Cardiac fibroblast (primary cell): ENCODE measurements at places on chromosomes 2 and 18.

DNA sequence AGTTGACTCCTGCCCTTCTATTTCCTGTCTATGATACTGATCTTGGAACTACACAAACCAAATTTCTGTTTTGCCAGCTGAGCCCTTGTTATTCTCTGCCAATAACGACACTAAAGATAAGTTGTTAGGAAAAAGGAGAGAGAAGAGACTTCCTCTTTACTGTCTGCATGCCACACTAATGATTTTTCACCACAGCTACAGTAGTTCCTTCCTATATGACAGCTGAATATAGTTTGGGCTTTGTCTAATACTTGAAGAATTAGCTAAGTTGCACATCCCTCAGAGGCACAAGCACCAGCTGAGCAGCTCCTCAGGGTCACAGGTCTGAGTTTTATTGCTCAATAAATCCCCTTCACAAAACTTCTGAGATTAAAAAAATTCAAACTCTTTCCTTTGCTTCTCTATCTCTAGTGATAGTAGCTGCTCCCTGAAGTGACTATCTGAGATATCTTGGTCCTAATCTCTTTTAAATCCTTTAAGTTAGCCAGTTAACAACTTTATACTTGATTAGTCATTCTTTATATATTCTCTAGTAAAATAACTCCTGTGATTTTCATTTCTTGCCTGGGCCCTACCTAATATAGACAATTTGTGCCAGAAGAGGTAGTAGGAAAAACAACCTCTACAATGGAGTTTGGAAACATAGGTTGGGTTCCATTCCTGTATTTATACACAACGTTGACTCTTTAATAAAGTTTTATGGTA lies 253.0 kb upstream of the CNTNAP5 start:
- DNase-seq = no peak

DNA sequence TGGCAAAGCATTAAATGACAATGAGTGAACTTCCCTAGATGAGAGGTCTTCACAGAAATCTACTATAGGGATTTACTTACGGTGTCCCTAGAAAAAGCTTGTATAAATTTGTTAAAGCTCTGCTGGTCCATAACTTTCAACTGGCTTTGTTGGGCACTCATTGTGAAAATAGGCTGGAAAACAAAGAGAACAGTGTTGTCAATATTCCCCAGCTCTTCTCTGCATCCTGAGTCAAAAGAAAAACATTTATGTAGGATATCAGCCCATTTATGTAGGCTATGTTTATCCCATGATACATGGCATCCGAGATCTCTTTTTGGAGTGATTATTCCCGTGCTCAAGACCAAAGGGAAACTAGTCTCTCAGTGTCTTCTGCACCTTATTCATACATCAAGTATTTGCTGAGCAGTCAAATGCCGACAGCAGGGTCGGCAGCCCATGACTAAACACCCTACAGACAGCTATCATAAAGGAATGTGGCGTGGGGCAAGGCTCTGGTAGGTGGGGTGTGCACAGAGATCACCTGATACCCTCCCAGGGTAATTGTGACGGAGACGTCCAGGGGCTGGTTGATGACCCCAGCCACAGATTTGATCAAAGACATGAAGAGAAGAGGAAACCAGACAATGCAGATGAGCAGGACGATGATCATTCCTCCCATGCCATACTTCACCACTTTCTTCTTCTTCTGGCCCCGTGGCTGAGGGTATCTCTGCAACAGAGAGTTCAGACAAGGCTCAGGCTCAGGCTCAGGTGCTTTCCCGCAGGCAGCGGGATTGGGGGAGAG lies 155.9 kb downstream of the NAPG start:
- no peak for DNase-seq

- no peak for DNase-seq
Measured at GRCh38 chr2:33660416-33661123, 61.5 kb upstream of the FAM98A start.

DNA sequence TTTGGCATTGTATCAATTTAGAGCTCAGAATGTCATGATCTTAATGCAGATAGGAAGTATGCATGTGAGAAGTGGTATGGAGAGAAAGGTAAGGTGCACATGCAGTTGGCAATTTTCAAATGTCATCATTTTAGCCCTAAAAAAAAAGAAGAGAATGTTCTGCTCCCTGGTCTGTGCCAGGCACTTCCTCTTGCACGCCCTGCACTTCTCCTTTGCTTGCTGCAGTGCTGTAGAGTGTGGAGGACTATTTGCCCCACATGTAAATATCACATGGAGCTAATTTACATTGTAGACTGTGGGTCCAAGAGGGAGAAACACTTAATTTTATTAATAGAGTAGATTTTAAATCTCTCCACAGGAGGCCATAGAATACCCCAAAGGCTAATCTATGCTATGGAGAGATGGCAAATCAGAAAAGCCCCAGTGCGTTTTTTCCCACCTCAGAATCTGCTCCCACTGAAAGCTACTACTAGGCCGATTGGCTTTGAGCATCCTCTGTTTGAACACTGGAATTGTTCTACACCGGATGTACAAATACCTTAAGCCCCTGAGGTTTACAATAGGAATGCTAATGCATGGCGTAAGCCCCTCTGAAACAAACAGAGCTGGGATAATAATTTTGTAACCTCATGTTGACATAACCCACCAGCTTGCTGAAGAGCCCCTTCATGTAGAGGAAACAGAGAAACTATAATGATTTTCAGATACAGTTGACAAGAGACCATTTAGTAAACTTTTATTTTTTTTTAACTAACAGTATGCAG lies 137.2 kb upstream of the KLHL14 start:
- DNase-seq = no peak

GRCh38 chr2:38709567-38710194 lies 41.5 kb downstream of the SRSF7 start:
- no peak for DNase-seq

DNA sequence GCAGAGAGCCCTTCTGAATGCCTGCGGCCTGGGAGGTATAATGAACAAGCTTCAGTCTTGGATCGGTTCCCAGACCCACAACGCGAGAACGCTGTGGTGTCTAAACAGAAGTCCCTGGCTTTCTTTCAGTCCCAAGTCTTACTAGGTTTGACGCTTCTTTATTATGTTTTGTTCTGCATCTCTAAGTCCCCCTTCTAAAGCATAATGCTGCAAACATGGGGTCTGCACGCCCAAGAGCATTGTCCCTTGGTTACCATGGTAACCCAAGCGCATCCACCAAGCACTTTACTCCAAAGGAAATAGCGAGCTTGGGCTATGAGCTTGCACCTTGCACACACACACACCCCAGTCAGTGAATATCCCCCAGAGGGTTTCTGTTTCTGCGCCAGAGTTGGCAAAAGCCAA lies 193.7 kb downstream of the INO80D start:
- DNase-seq = peak; percentile 41

- DNase-seq = no peak
Measured at GRCh38 chr2:198297350-198297749, 493.0 kb downstream of the PLCL1 start.

DNA sequence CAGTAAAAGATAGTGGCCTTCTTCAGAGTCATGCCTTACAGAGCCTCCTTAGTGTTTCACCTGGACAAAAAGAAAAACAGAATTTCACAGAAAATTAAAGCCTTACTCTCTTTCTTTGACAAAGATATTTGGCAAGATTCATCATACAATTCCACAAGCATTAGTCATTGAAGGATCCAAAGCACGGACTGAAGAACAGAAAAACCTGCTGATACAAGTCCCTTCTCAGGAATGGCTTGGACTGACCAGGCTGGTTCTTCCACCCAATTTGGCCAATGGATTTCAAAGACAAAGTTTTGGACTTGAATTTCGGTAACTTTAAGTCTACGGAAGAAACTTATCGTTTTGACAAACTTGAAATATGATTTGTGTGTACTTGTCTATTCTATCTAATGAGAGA lies 39.1 kb upstream of the GALNT3 start:
- peak; percentile 42 for DNase-seq

DNA sequence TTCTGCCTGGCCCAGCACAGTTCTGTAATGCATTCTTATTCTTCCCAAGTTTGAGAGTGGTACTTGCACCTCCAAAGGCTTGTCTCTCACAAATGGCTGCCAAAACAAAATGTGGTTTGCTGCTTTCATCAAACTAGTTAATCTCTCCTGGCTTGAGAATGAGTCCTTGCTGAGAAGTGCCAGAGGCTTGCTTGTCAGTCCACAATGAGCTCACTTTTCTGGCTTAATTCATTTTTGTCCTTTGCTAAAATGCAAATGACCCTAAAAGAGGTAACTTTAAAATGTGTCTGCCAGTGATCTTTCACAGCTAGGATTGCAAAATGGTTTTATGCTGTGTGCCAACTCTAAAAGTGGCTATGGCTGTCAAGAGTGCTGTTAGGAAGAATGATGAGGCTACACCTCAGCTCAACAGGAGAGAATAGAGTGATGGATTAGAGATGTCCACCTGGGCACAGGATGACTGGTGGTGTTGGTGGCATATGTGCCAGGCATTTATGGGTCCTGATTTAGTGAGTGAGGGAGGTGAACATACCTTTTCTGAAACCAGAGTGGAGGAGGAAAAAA lies 291.2 kb upstream of the HNMT start:
- DNase-seq = no peak

- DNase-seq = peak; percentile 26
Measured at GRCh38 chr2:133324150-133324561, 244.1 kb downstream of the NCKAP5 start.

DNA sequence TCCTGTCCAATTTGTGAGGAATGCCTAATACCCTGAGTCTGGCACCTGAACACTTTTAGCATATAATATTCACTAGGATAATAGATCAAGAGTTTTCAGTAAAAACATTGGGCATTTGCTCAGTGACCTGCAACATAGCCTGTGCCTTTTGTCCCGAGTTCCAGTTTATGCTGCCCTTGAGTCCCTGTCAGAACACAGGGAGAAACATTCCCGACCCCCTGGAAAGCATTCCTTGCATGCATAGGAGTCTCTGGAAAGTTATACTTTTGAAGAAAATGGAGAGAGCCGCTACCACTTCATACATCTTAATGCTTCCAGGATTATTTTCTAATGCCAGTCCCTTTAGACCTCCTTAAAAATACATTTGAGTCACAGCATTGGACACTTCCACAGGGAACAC lies 107.3 kb downstream of the PLCL1 start:
- DNase-seq = no peak

- DNase-seq = no peak
Measured at GRCh38 chr2:95073856-95074662, 47.5 kb downstream of the MRPS5 start.

DNA sequence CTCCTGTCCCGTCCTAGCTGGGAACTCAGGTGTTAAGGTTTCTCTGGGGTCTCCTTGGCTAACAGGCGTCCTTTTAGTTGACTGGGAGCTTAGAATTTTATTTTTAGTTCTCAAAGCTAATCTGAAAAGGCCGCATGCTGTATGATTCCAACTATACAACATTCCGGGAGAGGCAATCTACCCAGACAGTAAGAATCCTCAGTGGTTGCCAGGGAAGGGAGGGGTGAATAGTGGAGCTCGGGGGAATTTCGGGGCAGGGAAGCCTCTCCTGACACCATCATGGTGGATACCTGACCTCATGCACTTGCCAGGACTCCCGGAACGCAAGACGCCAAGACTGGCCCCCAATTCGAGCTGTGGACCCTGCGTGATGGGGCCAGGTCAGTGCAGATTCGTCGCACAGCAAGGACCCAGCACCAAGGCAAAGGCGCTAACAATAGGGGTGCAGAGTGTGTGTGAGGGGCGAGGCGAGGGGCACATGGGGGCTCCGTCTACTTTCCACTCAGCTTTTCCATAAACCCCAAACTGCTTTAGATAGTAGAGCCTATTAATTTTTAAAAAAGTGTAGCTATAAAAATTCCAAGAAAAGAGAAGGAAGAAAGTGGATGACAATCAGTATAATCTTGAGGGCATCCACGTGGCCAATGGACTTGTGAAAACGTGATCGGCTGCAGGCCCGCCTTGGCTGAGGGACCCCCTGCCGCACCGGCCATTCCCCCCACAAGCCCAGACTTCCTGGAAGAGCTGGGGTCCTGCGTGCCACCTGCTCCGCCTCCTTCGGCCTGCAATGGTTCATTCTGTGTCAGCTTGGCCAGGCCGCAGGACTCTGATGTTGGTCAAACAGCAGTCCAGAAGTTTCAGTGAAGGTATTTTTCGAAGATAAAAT lies 17.3 kb downstream of the PDCD1 start:
- DNase-seq = no peak

GRCh38 chr18:22977847-22978701 lies 44.9 kb downstream of the RBBP8 start:
- peak; percentile 82 for DNase-seq

- no peak for DNase-seq
Measured at GRCh38 chr2:232454630-232455029, 1.3 kb upstream of the ALPI start.

DNA sequence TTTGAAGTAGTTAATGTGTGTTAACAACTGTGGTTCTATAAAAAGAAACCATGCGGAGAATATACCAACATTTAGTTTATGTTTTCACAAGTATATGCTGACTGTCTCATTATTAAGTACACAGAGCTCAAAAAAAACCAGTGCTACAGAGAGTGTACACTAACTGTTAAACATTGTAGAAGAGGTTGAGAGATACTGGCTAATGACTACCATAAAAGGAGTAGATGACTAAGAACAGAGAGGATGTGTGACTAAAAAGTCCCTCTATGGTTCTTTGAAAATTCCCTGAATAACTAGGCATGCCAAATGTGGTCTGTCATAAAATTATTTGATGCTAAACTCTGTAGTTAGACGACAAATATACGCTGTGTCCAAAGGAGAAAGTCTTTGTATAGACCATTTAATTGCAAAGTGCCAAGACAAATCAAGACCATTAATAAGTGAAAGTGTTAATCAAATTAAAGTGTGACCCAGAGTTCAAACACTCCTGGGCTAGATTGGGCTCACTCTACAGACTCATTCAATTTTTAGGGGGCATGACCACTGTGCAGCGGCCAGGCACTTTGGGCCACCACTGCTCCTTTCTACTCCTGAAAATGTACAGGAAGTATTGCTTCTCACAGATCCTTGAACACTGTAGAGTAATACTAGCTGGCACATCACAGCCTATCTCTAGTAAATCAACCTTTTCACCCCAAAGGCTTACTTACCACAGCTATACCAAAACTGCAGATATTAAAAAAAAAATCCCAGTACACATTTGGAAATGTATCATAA lies 45.1 kb upstream of the SERTAD2 start:
- DNase-seq = peak; percentile 58

DNA sequence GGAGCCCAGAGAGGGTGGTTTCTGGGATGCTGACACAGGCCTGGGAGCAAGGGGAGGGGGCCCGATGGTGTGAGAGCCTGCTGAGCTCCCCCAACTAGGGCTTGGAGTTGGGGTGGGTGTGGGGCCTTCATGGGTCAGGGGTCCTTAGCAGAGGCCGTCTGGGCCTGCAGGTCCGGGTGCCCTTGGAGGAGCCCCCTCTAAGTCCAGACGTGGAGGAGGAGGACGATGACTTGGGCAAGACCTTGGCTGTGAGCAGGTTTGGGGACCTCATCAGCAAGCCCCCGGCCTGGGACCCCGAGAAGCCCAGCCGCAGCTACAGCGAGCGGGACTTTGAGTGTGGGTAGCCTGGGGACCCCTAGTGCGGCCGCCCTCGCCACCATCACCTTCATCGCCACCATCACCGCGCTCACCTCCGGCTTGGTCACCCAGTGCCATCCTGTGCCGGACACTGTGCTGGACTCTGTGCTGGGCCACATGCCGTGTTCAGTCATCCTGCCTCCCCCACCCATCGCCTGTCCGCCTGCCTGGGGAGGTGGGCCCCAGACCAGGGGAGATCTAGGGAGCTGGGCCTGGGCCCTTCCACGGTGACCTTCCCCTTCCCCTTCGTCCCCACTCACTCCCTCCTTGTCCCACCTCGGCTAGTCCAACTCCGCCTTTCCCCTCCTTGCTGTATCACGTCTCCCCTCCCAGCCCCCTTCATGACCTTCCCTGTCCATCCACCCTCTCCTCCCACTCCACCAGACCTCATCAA lies 980 bp downstream of the SLC4A3 start:
- DNase-seq = no peak
